PC-9 (cell line): ENCODE measurements at places on chromosomes 2 and 18. TPM values are rescaled to one million over a fixed set of nuclear protein-coding genes. Genes with fewer than 3 reads are reported as not detected.

ZNF532 gene
- total RNA-seq = 19.1 and 21.1 TPM in 2 replicates

UPP2 gene
- not detected in 2 replicates for total RNA-seq

CYTIP gene
- not detected in 2 replicates for total RNA-seq

CNTNAP5 gene
- not detected in 2 replicates for total RNA-seq

INO80D gene
- 7.1 and 12.4 TPM in 2 replicates for total RNA-seq

POTEI gene
- not detected in 2 replicates for total RNA-seq
